ENCODE measurements at places on chromosomes 11 and 22.

DNA sequence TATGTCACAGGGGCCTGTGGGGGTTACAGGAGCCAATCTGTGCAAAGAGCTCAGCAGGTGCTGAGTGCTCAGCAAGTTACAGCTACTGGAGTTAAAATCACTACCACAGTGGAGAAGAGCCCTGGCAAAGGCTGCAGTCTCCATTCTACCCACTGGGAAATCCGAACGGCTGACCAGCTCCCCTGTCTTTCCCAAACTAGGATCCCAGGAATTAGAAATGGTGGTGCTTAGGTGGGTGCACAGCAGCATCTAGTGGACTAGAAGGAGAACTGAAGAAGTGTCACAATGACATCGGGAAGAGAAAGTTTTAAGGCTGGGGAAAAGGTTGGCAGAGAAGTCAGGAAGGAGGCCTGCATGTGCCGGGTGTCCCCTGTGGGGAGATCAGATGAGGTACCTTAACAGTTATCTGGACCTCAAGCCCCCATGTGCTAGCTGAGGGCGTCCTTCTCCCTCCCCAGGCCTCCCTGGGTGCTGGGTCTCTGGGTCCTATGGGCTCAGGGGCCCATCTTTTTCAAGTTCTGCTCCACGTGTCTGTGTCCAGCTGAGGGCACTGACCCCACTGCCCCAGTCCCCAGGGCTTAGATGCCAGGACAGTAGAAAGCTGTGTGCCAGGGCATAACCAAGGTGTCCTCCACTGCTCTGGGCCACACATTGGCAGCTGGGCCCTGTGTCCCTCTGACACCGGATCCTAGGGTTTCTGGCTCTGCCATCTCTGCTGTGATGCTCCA is 1.9 kb downstream of the PIWIL3 start:
- DNase-seq = no peak

- peak; percentile 7 for DNase-seq
These were observed 655.1 kb upstream of the ARHGAP42 start for GRCh38 chr11:100031973-100032372.

DNA sequence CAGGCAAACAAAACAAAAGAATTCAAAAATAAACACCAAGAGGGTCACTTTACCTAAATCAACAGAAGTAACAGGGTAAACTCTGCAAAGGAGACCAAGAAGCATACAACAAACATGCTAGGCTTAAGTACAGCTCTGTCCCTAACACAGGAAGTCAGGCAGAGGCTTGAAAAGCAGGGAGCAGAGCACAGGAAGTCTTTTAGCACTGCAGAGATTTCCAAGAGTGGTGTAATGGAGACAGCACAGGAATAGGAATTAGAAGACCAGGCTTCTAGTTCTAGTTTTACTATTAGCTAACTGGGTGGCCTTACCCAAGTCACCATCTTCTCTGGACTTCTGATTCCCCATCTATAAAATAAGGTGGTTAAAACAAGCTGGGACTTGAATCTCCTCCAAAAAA is 1.9 kb downstream of the RBFOX2 start:
- DNase-seq = peak; percentile 19

DNA sequence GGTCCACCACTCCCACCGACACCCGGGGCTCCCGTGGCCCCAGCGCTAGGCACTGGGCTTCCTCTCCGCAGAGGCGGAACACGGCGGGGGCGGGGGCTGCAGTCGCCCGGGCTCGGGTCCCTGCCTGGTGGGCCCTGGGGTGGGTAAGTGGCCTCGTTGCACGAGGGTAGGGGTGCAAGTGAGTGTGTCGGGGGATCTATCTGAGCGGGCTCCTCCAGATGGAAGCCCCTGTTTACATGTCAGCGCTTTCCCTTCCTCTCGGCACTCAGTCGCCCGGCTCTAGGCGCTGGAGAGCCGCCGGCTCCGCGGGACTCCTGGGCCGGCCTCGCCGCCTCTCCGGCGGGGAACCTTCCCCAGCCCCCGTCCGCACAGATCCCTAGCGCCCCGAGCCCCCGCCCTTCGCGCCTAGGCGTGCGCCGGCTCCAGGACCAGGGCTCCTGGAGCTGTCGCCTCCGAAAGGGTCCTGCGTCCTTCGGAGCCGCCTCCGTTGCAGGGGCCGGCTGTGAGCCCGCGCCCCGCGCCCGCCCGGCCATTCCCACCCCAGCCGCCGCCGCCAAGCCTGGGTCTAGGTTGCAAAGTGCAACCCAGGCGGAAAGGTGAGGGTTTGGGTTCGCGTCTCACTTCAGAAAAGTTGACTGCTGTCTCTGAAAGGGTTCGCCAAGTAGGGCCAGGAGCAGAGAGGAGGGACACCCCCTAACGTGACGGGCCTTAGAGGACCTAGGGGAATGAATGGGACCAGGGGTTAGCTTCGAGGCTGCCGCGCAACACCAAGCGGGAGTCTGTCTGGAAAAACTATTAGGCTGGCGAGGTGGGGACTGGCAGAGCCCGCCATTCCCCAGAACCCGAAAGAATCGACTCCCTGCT is 978 bp downstream of the FLI1 start:
- DNase-seq = peak; percentile 57

- peak; percentile 70 for DNase-seq
These were observed 665 bp downstream of the USP28 start for GRCh38 chr11:113874581-113875233.

GRCh38 chr11:32594272-32594671 is 10.6 kb downstream of the EIF3M start:
- DNase-seq = no peak

DNA sequence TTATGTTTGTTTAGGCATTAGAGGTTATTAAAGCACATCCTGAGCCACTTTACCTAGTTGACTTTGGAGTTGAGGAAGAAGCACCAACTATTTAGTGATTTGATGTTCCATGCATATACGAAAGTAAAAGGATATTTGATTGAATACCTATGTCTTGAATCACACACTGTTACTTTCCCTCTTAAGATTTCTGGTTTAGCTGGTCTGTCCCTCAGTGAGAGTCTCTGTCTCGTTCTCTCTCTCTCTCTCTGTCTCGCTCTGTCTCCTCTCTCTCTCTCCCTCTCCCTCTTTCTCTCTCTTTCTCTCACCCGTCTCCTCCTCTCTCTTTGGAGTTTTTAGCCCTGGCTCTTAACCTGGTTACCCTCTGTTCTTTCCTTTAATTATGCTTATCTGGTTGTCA is 11.0 kb downstream of the CTNND1 start:
- DNase-seq = no peak

DNA sequence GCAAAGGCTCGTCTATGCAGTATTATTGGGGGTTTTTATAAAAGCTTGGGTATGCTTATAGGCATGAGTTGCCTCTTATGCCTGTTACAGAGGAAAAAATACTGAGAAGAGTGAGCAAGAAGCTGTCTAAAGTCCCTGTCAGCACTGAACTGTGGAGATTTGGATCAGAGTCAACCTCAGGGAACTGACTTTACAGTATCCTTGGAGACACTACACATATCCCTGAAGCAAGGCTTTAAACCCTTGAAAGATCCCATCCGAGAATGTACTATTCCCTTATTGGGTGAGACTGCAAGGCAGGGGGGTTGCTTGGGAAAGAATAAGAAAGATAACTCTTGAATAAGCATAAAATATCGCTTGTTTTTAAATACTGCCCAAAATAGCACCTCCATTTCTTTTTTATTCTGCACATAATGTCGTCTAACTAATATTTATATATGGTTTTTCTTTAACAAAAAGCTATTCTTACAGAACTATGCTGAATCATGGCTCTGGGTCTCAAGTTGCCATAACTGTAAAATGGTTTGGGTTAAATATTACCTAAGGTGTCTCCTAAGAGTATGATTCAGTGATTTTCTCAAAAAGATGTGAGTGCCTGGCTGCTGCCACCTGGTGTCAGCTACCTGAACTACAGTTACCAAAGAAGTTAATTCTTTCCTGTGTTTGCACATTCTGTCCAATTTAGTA is 1062.8 kb downstream of the DLG2 start:
- DNase-seq = peak; percentile 26

- DNase-seq = no peak
These were observed 12.3 kb upstream of the BID start for GRCh38 chr22:17786435-17787161.

DNA sequence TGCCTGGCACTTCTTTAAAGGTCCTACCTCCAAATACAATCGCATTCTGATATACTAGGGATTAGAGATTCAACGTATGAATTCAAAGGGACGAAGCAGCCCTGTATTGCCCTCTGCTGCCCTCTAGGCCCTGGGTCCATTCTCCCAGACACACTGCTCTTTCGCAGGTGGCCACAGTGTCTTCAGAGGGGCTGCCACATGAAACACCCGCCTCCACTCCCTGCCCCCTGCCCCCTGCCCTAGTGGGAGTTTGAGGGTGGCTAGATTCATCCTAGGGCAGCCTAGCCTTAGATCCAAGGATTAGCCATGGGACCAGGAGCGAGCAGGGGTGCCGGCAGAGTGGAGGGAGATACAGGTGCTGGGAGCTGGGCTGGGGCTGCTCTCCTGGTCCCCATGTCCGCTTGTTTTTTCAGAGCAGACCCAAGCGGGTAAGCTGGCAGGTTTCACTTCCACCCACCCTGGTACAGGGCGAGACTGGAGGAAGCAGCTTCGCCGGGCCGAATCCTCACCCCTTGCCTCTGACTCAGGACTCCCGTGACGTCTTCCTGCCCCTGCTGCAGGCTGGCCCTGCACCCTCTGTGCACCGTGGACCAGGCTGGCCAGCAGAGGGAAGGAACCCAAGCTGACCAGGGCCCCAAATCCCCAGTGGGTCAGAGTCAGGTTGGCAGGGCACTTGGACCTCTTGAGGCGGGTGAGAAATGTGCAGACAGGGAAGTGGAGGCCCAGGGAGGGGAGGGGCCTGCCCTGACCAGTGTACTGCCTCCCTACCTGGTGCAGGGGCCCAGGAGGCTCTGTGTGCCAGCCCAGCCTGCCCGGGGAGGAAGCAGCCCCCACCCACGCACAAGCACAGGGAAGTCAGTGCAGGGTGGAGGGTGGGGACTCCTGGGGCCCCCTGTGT is 28.4 kb upstream of the HMOX1 start:
- peak; percentile 43 for DNase-seq

Data from GM13977 (cell line).